NCI-H774 (cell line): ENCODE measurements at places on chromosomes 2 and 18.

- no peak for DNase-seq
These were observed 180.8 kb downstream of the MBD2 start for GRCh38 chr18:54043484-54044251.

DNA sequence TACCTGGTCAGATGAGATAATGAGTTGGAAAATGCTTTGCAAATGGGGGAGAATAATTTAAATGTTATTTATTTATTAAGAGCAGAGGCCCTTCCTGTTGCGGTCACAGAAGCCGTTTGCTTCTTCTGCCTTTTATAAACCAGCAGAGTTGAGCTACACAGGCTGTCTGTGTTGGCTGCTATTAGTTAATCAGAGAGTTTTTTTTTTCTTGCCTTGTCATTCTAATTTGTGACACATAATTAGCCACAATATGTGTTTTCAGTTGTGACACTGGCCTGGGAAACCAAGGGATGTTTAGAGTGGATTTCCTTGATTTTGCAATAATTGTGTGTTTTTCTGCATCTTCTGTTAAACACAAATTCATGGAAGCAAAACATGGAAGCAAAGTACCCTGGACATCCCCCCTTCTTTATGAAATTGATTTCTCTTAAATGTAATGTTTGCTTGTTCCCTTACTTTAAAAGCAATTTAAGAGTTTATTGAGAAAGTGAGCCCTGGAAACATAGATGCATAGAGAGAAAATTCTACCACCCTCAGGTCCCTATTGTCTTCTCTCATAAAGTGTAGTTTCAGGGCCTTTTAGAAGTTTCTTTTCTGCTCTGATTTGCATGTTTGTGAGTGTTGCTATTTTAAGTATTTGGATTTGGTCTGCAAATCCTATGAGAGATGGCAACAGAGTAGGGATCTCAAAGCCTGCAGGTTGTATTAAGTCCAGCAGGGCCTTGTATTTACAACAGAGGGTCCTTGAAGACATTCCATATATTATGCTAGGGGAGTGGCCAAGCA is 22.8 kb upstream of the IL37 start:
- DNase-seq, result no peak

GRCh38 chr2:24779116-24779515 is 14.1 kb downstream of the PTRHD1 start:
- DNase-seq, result no peak

DNA sequence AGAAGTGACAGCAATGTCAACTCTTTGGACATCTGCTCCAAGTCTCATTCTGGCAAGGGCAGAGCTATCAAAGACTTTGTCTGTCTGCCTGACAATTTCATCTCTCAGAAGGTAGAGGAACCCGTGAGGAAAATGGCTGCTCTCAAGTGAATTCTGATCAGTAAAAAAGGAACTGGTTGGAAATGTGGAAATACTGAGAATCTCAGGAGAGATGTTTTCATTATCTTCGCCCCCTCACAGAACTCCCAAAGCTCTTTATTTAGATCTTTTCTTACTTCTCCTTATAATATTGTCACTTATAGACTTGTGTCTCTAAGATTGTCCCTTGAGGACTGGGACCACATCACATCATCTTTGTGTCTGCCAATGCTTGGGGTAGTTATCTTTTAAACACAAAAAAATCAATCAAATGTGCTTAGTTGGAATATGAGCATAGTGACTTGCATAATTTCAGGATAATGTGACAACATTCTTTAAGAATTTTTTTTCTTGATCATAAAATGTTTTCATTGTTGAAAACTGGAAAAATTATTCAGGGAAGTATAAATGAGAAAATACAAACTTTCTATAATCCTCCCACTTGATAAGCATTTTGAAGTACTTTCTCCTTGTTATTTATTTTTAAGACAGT is 68.2 kb upstream of the ITGB6 start:
- no peak for DNase-seq

- DNase-seq, result no peak
These were observed 621.8 kb downstream of the LRP1B start for GRCh38 chr2:141508806-141509595.

DNA sequence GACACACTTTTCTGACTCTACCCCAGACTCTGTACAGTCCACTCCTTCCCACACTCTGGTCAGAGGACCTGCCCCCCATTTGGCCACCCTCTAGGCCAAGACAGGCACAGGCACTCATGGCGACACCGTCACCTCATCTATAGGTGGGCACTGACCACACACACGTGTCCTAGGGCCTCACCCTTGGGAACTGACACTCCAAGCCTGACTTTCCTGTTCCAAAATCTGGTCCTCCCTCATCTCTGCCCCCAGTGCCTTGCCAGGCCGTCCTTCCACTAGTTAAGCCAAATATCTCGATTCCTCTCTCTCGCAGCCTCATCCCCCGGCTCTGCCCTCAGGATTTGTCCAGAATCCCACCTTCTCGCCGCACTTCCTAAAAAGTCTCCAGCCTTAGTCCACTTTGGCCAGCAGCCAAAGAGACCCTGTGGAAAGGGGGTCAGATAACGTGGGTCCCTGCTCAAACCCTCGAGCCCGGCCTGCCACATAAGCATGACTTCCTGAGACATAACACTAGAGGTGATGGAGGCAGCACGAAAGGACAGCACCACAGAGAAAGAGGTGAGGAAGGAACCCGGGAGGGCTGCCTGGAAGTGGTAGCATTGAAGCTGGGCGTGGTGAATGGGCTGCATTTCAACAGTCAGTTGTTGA is 105.8 kb upstream of the OTOS start:
- no peak for DNase-seq

DNA sequence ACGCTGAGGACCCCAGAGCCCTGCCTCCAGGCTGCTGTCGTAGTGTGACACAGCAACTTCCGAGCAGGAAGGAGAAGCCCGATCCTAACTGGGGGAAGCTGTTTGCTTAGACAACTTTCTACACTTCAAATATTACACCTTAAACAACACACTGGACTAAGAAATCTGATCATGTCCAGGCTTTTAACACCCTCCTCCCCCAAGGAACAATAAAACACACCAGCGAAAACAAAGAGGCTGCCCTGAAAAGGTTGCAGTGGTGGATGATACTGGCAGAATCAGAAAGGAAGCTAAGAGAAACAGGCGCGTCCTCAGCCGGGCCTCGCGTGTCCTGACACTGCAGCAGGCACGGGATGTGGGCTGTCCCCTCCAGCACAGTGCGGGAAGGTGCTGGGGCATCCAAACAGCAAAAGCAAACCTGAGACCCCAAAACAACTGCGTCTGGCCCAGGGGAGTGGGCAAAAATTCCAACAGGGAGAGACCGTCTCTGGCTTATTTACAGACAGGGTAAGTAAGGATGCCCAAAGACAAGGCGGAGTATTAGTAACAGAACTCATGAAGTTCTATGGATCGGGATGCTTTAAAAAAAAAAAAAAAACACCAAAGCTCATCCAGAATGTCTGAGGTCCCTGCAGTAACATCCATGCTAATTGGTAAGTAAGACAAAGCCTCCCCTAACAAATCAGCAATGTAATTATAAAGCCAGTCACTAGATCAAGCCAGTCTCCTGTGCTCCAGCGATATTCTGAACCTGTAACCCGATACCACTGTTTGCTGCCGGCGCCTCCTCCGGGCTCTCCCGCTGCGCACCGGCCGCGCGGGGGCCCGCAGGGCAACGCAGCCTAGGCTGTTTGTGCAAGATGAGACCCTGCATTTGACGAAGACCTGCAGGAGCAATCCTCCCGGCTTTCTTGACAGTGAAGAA is 9.0 kb downstream of the SERTAD2 start:
- DNase-seq, result no peak

DNA sequence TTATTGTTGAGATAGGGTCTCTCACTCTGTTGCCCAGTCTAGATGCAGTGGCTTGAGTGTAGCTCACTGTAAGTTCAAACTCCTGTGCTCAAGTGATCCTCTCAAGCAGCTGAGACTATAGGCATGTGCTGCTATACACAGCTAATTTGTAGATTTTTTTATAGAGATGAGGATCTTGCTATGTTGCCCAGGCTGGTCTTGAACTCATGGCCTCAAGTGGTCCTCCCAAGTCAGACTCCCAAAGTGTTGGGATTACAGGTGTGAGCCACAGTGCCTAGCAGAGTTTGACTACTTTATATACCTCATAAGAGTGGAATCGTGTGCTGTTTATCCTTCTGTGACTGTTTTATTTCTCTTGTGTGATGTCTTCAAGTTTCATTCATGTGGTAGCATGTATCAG is 60.3 kb downstream of the TANC1 start:
- no peak for DNase-seq

DNA sequence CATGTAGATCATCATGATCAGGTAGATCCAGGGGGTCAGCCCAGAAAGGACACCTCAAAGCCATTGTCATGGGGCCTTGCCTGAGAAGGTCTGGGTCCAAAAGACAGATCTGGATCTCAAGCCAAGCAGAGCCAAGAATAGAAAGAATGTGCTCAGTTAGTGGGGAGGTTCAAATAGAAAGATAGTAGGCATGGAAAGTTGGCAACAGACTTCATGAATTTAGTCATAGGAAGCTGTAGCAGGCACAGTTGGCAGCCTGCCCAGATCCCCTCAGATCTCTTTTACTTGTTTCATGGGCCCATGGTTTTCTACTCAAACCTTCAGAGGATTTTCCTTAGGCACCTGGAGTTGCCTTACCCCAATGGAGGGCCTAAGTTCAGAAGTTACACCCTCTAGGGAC is 767.0 kb downstream of the SLC4A3 start:
- DNase-seq, result no peak

- no peak for DNase-seq
These were observed 253.6 kb downstream of the EPHA4 start for GRCh38 chr2:221318376-221319130.

GRCh38 chr18:75031717-75032317 is 177.1 kb downstream of the PTGR3 start:
- no peak for DNase-seq

DNA sequence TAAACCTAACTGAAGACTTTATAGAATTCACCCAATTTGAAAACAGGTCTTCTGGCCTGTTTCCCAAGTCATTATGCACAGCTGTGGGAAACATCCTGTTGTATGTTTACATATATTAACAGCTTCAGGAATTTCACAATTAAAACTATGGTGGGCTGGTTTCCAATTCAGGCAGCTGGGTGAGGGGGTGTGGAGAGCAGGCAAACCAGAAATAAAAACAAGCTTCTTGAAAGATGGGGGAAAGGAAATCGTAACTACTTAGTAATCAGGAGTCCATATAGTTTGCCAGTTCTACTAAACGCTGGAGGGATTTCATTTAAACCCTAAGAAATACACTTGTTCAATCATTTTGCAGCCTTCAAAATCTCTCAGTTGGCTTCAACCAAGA is 22.8 kb downstream of the ATP8B1 start:
- no peak for DNase-seq

- DNase-seq, result no peak
These were observed 17.2 kb downstream of the FAM98A start for GRCh38 chr2:33581872-33582271.

- no peak for DNase-seq
These were observed 186.1 kb downstream of the TWIST2 start for GRCh38 chr2:239033801-239034560.

DNA sequence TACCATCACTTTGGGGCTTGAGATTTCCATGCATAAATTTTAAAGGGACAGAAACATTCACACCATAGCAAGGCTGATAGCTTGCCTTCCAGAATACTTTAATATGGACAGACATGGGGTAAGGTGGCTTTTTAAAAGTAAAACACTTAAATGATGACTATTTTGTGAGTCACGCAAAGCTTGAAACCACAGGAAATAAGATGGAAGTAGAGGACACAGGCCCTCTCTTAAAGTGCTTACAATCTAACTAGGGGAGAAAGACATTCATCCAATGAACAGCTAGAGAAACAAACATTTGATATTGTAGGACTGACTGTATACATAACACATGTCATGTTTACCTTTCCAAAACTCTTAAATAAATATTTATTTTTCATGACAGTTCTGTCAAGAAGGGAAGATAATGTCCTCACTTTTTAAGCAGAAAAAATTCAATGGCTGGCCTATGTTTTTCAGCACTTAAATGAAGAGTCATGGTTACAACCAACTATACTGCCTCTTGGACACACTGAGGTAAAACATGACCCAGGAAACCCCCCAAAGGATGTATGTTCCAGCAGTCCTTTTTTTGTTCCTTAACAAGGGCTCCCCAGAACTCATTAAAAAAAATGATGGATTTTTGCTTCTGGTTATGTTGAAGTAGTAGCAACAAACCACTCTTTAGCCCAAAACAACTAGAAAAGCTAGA is 120.0 kb upstream of the RBMS1 start:
- DNase-seq, result no peak

- DNase-seq, result no peak
These were observed 787.3 kb upstream of the RAB6C start for GRCh38 chr2:129192117-129192516.

- no peak for DNase-seq
These were observed 41.2 kb downstream of the MBP start for GRCh38 chr18:77091366-77091765.
